AG08395 (cell line): ENCODE measurements at places on chromosomes 6 and 20.

DNA sequence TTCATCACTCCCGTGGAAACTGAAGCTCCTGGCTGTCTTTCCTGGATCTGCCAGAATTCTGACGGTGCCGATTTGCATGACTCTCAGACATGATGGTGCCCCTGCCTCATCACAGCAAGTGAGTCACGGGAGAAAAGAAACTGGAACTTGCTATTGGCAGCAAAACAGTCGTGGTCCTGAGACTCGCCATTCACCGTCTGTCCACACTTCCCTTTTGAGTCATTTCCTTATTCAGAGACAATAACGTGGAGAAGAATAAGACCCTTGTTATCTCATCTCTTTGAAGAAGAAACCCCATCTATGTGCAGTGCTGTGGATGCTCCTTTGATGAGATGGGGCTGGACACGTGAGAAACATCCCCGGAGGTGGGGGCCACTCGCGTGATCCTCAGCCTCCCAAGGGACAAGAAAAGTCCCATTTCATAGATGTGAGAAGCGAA, 4.2 kb downstream of the GPR31 start:
- no peak for DNase-seq

DNA sequence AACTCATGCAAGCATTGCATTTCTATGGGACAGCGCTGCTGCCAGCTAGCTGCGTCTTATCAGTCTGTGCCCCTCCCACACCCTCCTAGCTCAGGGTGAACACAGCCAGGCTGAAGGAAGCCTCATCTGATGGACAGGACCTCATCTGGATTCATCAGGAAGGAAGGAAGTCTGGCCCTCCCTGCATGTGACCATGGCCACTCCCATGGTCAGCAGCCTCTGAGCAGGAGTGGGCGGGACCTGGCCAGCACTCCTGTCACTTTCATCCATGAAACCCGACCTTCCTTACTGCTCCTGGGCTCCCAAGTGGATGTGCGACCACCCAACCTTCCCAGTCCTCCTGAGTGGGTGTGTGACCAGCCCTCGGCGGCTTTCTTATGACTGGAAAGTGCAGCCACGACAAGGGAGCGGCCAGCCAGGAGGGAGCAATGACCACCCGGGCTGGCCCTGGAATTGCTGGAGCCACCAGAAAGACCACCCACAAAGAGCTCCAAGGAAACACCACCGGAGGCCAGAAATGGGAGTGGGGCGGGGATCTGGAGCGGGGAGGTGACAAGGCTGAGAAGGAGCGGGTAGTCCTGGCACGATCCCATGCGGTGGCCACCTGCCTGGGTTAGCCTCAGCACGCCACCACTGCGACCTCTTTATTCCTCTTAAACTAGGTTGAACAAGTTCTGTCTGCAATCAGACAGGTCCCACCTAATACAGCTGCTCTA, 241.2 kb downstream of the TTLL2 start:
- no peak for DNase-seq

DNA sequence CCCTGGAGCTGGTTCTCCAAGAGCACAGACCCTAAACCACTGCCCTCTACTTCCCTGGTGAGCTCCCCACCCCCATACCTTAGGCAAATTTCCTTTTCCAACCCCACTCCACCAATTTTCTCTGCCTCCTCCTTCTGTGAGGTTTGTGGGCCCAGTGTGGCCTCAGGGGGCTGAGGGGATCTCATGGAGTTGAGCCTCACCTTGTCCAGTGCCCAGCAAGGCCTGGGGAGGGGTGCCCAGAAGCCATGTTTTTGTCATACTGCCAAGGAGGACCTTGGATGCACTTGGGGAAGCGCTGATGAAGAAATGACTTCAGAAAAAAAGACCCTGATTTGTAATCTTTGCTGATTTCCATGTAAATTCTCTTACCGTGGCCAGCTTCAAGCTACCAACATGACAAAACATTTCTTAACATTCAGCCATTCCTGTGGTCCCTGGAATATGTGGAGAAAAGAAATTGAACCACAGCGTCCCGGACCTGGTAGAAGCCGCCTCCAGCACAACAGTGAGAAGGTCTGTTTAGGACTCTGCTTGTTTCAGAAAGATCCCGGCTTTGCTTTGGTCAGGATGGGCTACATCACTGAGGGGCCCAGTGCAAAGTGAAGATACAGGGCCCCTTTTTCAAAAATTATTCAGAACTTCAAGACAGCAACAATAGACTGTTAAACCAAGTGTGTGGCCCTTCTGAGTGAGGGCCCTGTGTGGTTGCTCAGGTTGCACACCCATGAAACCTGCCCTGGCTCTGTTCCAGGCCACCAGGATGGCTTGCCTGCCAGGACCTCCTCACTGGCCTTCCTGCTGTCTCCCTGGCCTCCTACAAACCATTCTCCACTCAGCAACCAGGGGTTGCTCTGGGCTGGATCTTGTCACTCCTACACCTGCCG, 52.5 kb downstream of the CHMP4B start:
- DNase-seq: no peak

GRCh38 chr20:64038565-64039292, 2.7 kb downstream of the C20orf204 start:
- peak; percentile 76 for DNase-seq

DNA sequence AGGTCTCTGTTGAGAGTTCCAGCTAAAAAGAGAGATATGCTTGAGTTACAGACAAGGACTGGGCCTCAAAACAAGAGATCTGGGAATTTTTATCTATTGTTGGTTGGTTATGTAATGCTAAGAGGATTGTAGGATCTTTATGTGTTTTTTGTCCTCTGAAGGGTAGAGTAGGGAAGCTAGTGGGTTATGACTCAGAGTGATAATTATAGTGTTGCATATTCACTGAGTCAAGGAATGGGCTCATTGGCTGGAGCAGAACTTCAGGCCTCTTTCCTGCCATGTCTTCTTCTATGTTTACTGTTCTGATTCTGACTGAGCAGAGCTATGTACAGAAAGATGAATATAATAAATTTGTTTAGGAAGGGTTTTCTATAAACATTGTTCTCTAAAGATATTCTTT, 66.1 kb upstream of the NOX3 start:
- DNase-seq: peak; percentile 18

GRCh38 chr6:25832670-25833069, 818 bp upstream of the SLC17A1 start:
- no peak for DNase-seq

- peak; percentile 59 for DNase-seq
Observed at GRCh38 chr6:155782320-155782731, 326.7 kb upstream of the NOX3 start.
